EH (cell line): ENCODE measurements at places on chromosomes 7 and 10.

DNA sequence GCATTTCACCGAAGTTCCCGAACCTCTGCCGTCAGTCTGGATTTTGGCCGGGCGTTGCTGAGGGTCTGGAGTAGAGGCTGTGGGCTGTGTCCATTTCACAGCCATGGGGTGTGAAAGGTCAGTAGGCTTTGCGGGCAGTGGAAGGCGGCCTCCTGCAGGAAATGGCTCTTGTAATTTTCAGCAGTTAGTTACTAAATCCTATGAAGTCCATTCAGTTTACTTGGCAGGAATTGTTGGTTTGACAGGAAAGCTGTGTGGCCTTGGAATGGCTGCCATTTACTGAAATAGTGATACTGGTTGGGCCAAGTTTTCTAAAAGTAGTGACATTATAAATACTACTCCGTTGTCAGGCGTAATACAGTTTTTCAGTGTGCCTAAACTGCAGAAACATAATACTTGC, 303.7 kb downstream of the CCDC3 start:
- no peak for DNase-seq

GRCh38 chr10:36475746-36476145, 649.7 kb upstream of the ANKRD30A start:
- no peak for DNase-seq

DNA sequence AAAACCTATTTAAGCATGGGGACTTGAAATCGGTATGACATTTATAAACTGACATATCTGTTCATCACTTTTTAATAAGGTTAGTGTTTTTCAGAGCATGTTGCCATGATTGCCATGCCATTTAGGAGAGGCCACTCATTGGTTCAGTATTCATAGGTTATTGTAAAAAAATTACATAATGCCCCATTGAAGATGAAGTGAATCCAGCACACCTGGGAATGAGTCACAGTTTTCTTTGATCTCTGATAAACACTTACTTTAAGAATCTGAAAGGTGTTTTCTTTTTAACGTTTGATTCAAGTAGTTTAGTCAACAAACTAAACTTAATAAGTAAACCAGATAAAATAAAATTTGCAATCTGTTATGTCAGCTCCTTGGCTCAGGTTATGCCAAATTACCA, 278.3 kb downstream of the ARL4A start:
- no peak for DNase-seq

GRCh38 chr7:124071843-124072242, 39.0 kb upstream of the TMEM229A start:
- DNase-seq, result no peak

DNA sequence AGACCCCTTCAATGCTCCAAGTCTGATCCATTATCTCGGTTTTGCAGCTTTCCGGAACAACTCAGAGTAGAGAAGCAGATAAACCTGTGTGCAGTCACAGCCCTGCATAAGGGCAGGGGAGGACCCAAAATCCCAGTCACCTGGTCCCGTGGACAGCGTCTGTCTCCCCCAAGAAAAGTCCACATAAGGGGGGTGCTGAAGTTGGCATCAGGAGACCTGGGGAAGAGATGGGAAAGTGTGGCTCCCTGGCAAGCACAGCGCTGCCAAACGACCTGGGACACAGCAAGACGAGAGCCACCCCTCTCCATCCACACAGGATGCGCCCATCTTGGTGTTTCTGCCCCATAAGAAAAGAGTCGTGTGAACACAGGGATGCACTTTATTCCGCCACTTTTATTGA, 27.9 kb downstream of the ASB13 start:
- no peak for DNase-seq

DNA sequence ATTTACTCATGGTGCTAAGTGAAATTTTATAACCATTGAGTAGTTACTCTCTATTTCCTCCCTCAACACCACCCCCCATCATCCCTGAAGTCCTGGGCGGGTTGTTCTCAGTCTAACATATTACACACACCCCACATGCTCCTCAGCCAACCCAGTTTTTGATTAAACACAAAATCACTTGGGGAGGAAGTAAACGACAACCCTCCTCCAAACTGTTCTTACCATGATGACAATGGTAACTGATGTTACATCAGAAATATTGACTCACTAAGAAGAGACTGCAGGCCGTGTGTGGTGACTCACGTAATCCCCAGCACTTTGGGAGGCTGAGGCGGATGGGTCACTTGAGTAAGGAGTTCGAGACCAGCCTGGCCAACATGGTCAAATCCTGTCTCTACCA, 44.2 kb downstream of the RAB11FIP2 start:
- peak; percentile 59 for DNase-seq

DNA sequence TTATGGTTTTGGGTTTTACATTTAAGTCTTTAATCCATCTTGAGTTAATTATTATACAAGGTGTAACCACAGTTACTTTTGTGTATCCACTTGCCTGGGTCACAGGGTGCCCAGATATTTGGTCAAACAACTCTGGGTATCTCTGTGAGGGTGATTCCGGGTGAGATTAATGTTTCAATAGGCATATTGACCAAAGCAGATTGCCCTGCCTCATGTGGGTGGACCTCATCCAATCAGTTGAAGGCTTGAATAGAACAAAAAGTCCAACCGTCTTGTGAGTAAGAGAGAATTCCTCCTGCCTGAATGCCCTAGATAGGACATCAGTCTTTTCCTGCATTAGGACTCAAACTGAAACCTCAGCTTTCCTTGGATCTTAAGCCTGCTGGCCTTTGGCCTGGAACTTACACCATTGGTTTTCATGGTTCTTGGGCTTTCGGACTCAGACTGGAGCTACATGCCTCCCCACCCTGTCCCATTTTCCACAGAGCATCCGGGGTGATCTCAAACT, 68.9 kb upstream of the ST8SIA6 start:
- no peak for DNase-seq

GRCh38 chr10:131094527-131095312, 216.8 kb downstream of the TCERG1L start:
- no peak for DNase-seq

DNA sequence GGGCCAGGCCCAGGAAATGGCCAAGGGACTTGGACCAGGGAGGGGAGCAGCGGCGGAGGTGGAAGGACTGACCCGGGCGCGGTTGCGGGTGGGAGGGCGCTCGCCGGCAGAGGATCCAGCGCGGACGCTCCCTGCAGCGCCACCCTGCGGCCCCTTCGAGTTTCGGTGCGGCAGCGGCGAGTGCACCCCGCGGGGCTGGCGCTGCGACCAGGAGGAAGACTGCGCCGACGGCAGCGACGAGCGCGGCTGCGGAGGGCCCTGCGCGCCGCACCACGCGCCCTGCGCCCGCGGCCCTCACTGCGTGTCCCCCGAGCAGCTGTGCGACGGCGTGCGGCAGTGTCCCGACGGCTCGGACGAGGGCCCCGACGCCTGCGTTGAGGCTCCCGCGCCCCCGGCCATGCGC, 16.8 kb upstream of the ZNF467 start:
- no peak for DNase-seq

DNA sequence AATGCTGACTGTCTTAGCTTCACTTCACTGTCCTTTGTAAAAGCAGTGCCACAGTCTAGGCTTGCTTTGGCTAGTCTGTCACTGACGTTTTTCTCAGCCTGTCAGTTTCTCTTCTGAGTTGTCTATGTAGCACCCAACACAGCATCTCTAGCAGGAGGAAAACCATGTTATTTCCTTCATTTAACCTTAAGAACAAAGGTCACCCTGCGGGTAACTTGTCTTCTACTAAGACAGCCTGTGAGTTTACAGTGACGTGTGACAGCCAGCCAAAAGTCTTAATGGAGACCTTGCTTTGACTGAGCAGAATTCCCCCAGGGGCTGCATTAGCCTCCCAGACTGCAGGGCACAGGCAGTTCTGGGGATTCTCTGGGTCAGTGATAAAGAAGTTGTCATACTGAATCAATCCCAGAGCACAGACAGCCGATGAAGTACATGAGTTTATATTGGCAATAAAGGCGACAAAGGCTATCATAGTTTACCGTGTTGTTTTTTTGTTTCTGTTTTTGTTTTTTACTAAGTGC, 296.0 kb upstream of the KIAA1217 start:
- DNase-seq, result no peak

GRCh38 chr7:113246738-113247137, 128.4 kb upstream of the SMIM30 start:
- no peak for DNase-seq

GRCh38 chr10:123771877-123772644, 105.9 kb downstream of the GPR26 start:
- DNase-seq, result no peak

DNA sequence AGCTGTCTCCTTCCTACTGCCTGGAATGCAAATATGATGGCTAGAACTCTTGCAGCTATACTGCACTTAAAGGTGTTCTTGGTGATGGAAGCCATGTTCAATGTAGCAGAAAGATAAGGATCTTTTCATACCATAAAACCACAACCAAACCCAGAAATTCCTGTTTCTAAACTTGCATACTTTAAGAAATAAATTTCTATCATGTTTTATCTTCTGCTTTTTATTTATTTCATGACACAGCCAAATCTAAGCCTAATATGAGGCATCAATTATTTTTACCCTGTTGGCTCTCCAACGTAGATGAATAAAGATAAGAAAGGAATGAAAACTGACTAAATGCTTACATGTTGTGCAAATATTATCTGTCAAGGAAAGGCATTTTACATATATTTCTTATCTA, 224.1 kb downstream of the DOCK4 start:
- peak; percentile 4 for DNase-seq

GRCh38 chr7:70182521-70182920, 584.2 kb downstream of the AUTS2 start:
- no peak for DNase-seq

DNA sequence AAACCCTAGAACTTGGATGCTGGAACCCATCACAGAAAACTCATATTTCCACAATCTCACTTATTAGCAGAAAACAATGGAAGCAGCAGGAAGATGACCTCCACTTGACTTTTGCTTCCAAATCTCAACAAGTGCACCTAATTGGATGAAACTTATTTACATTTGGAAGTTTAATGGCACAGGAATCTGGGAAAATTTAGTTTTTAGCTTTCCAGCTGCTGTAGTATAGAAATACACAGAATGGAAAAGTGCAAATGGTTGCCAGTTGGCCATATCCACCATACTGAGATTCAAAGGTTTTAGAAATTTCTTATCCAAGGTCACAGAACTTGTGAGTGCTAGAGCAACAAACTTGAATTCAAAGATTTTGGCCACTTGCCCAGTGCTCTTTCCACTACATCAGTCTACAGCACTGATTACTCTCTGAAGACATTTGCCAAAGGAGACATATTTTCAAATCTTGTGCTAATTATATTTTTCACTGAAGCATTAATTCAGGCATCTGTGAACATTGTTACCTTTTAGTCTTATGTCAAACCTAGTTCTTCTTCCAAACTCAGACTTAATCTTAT, 9.3 kb upstream of the AHR start:
- peak; percentile 54 for DNase-seq

DNA sequence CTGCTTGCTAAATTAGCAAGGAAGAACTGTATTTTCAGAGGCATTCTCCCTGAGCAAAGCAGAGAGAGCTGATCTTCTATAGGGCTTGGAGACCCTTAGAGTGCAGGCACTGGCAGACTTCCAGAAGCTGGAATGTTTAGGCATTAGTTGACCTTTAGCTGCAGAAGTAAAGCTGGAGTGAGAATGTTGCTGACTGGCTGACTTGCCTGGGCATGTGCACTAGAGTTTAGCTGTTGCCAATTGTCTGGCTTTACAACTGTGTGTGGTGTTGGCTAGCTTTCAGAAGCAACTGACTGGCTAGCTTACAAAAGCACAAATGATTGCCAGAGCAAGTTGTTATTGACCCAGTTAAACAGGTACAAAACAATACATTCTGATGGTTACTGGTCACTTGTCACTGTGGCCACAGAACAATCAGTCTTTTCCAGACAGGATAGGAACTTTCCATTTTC, 25.1 kb downstream of the FAM13C start:
- DNase-seq, result peak; percentile 32

DNA sequence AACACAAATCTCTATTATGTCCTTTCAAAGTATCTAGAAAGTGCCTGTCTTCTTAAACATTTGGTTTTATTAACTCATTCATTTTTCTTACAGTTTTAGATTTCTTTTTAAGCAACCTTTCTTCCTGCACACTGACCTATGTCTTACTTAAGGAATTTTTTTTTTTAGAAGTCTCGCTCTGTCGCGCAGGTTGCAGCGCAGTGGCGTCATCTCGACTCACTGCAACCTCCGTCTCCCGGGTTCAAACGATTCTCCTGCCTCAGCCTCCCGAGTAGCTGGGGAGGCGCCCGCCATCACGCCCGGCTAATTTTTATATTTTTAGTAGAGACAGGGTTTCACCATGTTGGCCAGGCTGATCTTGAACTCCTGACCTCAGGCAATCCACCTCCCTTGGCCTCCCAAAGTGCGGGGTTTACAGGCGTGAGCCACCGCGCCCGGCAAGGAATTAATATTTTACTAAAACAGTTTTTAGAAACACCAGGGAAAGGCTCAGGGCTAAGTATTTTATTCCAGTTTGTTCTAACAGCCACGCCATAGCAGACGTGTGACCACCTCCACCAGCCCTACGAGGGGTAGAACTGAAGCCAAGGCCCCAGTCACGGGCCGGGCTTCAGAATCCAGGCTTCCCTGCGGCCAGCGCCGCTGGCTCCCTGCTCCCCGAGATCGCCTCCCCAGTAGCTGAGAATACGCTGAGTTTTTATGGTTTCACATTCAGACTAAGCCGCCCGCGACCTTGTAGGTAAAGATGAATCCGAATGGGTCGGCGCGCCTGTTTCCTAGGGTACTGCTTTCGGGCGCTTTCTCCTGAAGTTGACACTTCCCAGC, 941 bp upstream of the LUC7L2 start:
- peak; percentile 43 for DNase-seq

DNA sequence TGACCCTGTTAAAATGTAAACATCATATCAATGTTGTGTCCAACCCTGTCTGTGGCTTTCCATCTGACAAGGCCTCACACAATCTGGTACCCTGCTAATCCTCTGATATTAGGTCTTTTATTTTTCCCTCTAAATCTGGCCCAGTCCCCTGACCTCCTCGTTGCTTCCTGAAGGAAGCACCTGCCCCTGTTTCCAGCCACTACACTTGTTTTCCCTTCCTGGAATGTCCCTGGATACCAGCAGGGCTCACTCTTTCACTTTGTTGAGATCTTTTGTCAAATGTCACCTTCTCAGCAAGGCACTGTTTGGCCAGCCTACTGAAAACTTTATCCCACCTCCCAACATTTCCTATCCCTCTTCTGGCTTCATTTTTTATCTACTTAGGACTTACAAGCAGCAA, 2.1 kb downstream of the SAMD9L start:
- DNase-seq, result no peak

GRCh38 chr7:69663911-69664832, 65.9 kb downstream of the AUTS2 start:
- DNase-seq, result no peak
